ENCODE measurements at places on chromosomes 4 and X.

- DNase-seq: no peak
These were observed 8.4 kb downstream of the MSL3 start for GRCh38 chrX:11766487-11766886.

- no peak for DNase-seq
These were observed 750 bp downstream of the ARMCX5 start for GRCh38 chrX:102599951-102600579.

DNA sequence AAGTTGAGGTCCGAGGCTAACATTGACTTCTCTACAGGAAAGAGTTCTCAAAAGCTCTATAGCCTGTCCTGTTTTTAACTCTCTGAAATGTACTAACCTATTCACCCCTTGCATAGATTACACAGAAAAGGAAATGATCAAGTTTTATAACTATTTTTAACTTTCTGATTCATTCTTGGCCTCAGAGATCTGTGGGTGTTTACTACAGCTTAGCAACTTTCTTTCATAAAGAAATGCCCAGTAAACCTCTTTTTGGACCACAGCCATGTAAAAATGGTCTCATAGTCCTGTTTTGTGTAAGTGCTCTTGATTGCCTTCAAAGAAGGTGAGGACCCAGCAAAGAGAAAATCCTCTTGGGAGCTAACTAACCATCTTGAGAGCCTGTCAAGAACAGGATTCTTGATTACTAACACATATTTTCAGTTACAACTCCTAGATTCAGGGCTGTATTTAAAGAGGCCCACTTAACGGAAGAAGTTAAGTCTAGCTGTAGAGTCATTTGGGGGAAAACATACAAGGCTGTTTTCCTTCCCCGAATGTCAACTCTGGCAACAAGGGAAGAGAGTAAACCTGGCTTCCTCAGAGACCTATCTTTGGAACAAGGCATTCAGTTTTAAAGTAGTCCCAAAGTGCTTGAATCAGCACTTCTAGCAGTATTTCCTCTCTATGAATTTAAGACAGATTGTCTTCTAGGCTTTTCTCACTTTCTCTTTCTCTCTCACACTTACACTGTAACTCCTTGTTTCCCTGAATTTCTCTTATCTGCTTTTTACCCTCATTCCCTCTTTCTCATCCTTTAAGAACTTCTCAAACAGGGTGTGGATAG is 78.2 kb downstream of the IL21 start:
- DNase-seq: no peak

- DNase-seq: no peak
These were observed 424 bp downstream of the SATL1 start for GRCh38 chrX:85243155-85243554.

- DNase-seq: no peak
These were observed 39.6 kb downstream of the HTRA3 start for GRCh38 chr4:8308856-8309771.

DNA sequence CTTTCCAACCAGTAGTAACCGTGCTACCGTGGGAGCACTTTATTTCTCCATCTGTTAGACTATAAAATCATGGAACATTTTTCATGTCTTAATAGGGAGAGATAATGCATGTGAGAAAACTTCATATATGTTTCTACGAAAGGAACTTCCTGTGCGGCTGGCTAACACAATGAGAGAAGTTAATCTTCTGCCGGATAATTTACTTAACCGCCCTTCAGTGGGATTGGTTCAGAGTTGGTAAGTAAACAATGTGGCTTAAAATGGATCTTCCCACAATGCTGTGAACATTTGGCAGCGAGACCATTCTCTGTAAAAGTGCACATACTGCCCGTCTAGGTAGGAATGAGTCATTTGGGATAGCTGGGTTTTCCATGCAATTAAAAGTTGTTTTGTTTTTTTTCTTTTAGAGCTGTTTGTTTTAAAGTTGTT is 29.6 kb downstream of the PDK3 start:
- DNase-seq: no peak

DNA sequence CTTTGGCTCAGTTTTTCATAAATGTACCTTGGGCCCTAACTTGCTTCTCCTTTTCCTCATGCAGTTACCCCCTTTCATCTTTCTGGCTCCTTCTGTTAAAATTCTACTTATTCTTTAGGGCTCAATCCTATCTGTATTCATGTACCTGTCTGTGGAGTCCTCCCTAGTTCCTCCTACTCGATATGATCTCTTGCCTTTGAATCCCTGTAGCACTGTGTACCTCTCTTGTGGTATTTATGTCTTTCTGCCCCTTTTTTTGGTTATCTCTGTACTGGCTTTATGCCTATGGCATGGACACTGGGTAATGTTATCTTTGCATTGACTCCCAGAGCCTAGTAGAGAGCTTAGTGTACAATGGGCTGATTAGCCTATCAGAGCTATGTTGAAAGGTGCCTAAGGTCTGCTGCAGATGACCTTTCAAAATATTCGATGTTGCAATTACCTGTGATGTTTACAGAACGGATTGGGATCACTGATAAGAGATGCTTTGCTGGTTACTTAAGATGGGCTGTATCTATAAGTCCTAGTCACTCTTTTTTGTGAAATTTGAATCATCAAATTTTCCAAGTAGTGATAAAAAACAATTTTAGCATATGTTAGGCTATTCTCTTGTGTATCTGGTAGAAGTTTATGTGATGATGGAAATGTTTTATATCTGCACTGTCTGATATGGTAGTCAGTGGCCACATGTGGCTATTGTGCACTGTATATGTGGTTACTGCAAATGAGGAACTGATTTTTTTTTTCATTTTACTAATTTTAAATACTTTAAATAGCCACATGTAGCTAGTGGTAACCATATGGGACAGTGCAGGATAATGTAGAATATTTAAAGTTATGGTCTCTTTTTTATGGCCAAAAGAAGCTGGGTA is 33.5 kb downstream of the TMEM164 start:
- no peak for DNase-seq

DNA sequence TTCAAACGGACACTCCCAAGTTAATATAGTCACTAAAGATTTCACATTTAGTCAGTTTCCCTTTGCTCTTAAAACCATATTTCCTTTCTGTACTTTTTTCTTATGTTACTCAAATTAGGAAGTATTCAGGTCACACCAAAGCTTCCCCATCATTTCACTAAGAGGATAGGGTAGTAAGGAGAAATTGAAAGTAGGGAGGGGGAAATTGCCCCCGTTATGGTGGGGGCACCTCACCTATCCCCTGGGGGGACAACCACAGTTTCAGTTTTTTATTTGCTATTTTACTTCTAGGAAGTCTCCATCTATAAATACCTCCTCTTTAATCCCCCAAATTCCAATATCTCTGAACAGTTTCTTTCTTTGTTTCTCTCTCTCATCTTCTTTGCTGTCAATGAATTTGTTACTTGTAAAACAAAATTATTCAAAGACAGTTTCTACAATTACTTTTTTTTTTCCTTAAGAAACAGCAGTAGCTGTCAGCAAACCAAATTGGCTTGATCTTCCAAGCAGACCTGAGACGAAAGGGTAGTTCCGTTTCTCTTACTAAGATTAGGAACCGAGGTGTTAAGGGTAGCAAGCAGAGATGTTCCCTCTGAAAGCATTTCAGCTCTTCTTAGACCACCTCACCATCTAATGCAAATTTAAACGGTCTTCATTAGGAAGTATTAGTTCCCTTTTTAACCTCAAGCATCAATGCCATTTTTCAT is 160.2 kb upstream of the KLF3 start:
- DNase-seq: no peak

- DNase-seq: no peak
These were observed 1.7 kb downstream of the ARAF start for GRCh38 chrX:47562615-47563243.

GRCh38 chr4:37978248-37978924 is 18.2 kb downstream of the PTTG2 start:
- peak; percentile 19 for DNase-seq

DNA sequence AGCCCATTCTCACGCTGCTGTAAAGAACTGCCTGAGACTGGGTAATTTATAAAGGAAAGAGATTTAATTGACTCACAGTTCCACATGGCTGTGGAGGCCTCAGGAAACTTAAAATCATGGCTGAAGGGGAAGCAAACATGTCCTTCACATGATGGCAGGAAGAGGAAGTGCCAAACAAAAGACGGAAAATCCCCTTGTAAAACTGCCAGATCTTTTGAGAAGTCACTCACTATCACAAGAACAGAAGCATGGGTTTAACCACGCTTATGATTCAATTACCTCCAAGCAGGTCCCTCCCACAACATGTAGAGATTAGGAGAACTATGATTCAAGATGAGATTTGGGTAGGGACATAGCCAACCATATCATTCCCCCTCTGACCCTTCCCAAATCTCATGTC is 335.5 kb downstream of the IL15 start:
- DNase-seq: no peak
